ENCODE measurements at places on chromosomes 7 and 10.

DNA sequence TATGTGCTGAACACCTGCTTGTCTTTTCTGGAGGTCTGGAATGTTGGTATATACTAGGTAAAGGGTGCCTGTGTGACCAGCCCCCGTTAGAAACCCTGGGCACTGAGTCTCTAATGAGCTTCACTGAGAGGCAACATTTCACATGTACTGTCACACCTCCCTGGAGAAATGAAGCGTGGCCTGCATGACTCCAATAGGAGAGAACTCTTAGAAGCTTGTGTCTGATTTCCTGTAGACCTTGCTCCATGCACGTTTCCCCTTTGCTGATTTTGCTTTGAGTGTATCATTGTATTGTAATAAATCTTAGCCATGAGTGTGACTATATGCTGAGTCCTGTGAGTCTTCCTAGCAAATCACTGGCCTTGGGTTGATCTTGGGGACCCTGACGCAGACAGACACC, 82.8 kb downstream of the PPP1R3C start:
- DNase-seq: no peak

DNA sequence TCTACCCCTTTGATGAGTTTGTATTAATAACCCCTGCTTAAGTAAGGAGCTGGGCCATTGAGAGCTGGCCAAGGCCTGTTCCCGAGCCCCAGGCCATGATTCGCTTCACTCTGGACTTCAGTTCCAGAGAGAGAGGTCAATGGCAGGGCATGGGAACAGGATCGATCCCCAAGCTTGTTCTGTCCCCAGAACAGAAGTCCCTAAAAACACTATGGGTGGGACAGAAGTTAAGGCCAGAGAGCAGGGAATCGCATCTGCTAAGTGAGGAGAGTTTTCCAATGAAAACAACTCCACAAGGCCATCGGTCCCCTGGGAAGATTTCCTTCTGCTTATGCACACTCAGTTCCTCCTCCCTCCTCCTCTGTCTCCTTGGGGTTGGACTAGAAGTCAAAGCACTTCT, 159.6 kb downstream of the LSM5 start:
- no peak for DNase-seq

- DNase-seq: no peak
These were observed 70.9 kb downstream of the PKD1L1 start for GRCh38 chr7:47877336-47877735.

DNA sequence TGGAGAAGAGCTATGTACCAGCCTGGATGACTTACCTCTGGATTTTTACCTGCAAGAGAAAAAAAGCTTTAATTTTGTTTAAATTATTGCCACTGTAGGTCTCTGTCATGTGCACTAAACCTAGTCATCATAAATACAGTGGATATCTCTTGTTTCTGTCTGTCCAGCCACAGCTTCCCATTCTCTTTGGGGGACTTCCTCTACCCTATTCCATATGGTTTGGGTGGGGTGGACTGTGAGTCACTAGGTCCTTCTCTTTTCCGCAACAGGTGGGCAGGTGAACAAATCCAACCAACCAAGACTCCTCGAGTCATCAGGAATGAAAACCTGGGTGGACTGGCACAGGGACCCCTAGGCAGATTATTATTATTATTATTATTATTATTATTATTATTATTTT, 87.3 kb upstream of the CYTH3 start:
- DNase-seq: no peak

DNA sequence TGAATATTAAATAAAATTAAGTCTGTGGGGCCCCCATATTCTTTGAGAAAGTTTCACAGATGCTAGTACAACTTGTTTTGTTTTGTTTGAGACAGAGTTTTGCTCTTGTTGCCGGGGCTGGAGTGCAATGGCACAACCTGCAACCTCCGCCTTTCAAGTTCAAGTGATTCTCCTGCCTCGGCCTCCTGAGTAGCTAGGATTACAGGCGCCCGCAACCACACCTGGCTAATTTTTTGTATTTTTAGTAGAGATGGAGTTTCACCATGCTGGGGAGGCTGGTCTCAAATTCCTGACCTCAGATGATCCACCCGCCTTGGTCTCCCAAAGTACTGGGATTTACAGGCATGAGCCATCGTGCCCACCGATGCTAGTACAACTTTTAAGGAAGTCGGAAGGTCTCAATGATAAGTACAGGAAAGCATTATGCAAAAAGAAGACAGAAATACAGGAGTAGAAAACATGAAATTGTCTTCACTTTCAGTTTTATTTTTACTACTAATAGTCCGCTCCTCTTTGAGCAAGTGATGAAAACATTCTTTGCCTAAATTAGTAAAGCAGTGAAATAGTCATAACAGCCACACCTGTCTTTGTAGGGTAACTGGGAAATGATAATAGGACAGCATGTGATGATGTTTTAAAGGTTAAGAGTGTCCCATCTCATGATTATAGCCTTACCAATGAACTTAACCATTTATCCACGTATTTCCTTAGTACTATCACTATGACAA, 147.5 kb downstream of the SEMA3D start:
- no peak for DNase-seq

- no peak for DNase-seq
These were observed 20.6 kb downstream of the SHTN1 start for GRCh38 chr10:116984202-116984990.

GRCh38 chr10:126895214-126895781, 9.9 kb upstream of the DOCK1 start:
- DNase-seq: no peak

GRCh38 chr7:80348223-80348622, 163.6 kb downstream of the GNAT3 start:
- DNase-seq: no peak

DNA sequence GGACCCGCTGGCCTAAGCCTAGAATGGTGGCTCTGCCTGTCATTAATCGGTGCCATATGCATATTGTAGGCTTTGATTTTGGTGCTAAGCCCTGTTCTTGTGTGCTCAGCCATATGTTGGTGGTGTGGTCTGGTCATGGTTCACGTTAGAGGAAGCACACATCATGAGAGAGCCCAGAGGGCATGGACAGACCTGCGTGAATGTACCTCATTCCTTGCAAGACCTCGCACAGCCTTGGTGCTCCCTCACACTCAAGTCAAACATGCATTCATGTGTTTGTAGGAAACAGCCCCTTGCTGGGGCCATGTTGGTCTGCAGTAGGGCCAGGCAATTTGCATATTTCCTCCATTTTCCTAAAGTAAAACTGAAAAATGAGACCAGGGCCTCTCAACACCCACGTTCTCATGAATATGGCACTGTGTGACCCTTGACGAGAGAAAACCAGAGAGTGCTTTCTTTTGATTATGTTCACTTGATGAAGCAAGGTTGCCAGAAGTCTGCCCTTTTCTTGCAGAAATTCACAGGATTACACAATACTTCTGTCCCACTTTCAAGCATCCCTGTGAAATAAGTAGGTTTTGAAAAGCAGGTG, 268.7 kb downstream of the CELF2 start:
- DNase-seq: no peak

DNA sequence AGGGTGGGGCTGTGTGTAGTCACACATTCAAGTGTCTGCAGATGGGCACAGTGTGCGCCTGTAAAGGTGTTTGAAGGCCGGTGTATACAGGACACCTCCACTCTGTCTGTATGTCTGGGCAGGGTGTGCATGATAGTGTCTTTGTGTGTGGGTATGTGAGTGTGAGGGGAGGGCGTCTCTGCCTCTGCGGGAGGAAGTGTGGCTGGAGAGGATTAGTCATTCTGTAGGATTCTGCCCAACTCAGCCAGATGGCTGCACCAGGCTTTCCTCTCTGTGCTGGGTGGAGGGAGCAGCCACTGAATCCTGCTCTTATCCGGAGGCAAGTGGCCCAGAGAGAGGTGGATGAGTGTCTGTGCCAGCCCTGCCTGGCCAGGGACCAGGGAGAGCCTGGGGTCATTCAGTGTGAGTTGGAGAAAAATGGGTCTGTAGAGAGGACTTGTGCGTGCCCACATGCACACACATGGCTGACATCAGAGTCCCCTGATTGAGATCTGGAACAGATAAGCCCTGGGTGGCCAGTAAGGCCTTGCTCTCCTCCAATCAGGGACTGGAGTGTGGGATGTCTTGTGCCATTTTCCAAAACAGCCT, 1.7 kb downstream of the SFXN3 start:
- DNase-seq: no peak

DNA sequence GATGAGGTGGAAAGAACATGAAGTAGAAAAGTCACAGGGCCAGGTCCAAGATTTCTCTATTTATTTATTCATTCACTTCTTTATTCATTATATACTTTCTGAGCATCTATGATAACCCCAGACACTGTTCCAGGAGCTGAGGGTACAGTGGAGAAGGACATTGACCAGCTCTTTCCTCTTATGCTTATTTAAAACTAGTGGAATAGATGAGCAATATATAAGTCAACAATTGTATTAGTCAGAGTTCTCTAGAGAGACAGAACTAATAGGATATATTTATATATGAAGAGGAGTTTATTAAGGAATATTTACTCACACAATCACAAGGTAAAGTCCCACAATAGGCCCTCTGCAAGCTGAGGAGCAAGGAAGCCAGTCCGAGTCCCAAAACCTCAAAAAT, 15.0 kb upstream of the GPR37 start:
- no peak for DNase-seq
